ENCODE measurements at places on chromosomes 1 and 21.

DNA sequence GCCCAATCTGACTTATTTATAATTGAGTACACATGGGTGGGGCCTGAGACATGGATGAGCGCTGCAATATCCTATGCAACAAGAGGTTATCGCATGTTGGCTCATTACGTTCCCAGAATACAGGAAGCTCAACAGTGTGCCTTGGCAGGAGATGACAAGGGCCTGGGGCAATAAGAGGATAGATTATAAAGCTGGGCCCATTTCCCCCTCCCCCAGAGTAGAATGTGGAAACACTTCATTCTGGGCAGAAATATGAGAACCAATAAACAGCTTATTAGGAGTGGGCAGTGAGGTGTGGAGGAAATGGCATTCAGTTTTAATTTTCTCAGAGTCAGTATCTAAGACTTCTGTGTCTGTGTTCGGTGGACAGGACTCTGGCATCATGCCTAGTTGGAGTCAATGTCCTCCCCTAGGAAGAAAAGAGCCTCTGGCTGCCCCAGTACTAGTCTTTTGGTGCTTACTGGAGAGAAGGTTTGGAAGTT lies 92.8 kb downstream of the PIK3R3 start:
- DNase-seq, result no peak

DNA sequence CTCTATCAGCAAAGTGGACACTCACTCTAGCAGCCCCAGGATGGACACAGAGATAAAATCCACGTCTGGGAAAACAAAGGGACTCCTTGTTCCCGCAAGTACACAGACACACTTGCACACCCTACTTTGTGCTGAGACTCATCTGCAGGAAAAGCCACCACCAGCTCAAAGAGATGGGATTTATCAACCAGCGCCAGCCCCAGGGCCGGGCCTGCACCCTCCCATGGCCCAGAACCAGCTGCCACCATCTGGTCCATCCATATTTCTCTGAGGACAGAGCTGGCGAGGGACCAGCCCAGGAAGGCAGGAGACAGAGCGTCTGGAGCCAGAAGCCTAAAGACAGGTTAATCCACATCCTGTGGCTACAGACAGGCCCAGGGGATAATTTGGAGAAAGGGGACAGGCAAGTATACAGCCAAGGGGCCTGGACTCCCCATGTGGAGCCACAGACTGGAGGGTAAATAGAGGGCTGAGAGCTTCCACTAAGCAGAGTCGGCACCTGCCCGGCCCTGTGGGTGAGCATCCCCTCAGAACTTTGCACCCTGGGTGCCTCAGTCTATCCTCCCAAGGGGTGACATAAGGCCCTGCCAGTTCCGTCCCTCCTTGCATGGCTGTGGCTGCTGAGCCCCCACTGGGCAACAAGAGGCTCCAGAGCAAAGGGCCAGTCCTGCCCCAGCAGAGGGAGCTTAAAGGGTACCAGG lies 233.9 kb downstream of the PTPRU start:
- DNase-seq, result no peak

DNA sequence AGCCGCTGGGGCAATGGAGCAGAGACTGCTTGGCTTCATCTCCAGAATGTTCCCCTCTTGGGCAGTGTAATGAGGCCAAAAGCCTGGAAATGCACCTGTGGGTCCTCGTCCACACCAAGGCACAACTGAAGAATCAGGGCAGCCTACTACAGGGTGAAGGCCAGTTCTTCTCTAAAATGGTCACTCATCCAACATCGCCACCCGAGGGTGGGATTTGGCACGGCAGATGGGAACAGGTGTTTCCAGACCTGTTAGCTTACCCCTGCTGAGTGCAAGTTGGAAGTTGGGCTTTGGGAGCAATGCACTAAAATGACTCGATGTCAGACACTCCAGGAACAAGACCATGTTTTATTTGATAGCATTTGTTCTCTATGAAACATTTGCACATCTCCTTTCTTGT lies 543.7 kb downstream of the NPHP4 start:
- no peak for DNase-seq

DNA sequence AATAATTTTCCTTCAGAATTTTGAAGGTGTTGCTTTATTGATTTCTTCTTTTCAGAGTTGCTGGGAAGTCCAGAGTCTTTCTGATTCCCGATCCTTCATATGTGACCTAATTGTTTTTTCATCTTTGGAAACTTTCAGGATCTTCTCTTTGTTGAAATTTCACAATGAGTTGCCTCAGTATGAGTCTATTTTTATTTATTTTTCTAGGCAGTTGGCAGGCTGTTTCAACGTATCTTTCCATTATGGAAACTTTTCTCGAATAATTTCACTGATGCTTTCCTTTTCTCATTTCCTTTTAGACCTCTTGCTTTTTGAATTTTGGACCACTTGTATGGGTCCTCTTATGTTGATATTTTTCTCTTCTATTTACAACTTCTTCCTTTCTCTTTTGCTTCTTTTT lies 354.3 kb downstream of the TGFB2 start:
- no peak for DNase-seq

GRCh38 chr1:162019446-162019845 lies 4.2 kb downstream of the OLFML2B start:
- DNase-seq, result no peak

DNA sequence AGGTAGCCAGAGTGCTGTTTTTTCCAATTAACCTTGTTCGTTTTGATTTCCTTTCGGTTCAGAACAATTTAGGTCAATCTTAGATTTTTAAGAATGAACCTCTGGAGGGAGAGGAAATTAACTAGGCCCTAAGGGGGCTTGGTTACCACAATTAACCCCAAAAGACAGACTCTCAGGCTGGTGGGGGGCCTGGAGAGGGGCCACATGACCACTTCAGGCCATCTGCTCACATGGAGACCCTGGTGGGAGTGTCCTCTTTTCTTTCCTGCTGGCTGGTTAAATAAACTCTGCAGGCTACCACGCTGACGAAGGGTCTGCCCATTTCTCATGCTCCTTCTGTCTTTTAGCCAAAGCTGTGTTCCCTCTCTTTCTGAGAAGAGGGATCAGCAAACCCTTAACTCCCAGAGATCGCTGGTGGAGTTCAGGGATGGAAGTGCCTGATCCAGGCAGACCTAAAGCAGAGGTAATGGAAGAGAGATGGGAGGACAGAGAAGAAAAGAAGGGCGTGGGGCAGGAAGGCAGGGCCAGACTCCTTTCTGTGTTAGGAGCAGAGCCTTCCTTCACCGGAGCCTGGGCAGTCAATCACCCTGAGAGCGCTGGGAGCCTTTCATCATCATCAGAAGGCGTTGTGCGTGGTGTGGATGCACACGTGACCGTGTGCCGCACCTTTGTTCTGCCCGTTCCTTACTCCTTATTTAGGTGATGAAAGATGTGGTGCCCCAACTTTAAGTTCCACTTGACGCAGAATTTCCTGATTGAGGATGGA lies 58.5 kb downstream of the KIF26B start:
- no peak for DNase-seq

Data from cortex of kidney (tissue), 1 donor.